Ecto neural progenitor cell (in vitro differentiated cells): ENCODE measurements at places on chromosomes 5 and 9.

DNA sequence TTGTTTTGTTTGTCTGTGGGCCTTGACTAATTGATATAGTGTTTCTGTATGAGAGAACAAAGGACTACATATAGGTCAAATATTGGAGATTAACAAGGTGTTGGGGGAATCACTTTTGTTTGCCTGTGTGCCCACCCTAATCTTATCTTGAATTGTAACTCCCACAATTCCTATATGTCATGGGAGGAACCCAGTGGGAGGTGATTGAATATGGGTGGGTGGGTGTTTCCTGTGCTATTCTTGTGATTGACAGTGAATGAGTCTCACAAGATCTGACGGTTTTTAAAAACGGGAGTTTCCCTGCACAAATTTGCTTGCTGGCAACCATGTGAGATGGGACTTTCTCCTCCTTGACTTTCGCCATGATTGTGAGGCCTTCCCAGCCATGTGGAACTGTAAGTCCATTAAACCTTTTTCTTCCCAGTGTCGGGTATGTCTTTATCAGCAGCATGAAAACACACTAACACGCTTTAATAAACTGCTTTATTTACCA is 64.9 kb upstream of the HSPB3 start:
- no peak for DNase-seq

- no peak for DNase-seq
Observed at GRCh38 chr5:29697785-29698414, 1495.6 kb upstream of the CDH6 start.

DNA sequence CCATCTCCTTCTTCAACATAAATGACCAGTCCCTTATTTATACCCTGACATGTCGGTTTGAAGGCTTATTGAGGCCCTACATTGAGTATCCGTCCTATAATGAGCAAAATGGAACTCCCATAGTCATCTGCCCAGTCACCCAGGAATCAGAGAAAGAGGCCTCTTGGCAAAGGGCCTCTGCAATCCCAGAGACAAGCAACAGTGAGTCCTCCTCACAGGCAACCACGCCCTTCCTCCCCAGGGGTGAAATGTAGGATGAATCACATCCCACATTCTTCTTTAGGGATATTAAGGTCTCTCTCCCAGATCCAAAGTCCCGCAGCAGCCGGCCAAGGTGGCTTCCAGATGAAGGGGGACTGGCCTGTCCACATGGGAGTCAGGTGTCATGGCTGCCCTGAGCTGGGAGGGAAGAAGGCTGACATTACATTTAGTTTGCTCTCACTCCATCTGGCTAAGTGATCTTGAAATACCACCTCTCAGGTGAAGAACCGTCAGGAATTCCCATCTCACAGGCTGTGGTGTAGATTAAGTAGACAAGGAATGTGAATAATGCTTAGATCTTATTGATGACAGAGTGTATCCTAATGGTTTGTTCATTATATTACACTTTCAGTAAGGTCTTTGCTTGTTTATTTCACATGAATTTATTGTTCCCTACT is 38.2 kb upstream of the BTNL3 start:
- DNase-seq: no peak

DNA sequence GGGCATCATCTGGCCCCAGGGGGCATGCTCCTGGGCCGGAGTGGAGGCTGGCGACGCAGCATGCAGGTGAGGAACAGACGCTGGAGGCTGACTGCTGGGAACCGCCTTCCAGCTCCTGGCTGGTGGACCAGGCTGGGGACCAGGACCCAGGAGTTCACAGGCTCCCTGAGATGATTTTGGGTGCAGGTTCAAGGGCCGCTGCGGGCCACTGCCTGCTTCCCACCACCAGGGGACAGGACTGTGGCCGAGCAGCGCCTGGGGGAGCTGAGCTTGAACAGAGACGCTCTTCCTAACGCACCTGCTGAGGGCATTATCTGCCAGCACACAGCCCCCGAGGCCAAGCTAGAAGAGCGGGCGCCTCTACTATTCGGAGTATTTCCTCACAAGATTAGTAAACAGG is 132.1 kb upstream of the RAPGEF1 start:
- DNase-seq: no peak

DNA sequence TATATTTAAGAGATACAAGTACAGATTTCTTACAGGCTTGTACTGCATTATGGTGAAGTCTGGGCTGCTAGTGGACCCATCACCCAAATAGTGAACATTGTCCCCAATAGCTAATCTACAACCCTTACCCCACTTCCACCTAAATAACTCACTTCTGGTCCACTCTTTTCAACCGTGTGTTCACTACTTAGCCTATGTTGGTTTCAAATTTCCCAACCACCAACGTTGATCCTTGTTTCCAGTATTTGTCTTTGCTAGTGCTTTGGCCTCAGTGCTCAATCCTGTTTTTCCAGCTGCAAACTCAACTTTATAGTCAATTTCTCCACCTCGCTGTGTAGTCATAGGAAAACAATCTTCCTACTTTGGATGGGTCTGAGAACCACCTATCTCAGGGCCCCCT is 45.3 kb upstream of the TTC39B start:
- no peak for DNase-seq

DNA sequence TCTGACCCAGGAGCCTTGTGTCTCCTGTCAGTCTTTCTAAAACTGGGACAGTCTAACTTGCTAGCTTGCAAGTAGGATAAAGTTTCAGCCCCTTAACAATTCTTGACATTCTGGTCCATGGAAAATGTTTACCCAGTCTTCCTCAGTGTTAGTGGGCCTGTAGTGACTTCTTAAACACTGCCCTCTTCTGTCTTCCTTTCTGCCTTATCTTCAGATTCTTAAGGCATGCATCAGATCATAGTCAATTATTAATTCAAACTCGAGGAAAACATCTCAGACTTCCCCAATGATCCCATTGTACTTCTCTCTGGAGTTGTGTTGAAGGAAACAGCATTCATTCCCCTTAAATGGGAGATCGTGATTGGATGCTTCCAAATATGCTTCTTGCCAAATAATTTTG is 1199.8 kb downstream of the DTWD2 start:
- no peak for DNase-seq

DNA sequence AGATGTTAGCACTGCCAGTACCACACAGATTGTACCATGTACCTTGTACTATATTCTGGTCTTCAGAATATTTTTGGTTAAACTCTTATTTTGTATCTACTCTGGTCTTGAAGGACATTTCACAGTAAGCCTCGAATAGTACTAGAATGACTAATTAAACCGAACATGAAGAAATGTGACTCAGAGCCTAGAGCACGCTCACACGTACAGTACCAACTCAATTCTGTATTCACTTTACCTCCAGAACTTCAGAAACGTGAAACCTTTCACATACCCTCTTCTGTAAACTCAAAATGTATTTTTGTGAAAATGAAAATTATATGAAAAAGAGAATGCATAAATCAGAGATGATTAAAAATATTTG is 112.8 kb downstream of the MVB12B start:
- no peak for DNase-seq

DNA sequence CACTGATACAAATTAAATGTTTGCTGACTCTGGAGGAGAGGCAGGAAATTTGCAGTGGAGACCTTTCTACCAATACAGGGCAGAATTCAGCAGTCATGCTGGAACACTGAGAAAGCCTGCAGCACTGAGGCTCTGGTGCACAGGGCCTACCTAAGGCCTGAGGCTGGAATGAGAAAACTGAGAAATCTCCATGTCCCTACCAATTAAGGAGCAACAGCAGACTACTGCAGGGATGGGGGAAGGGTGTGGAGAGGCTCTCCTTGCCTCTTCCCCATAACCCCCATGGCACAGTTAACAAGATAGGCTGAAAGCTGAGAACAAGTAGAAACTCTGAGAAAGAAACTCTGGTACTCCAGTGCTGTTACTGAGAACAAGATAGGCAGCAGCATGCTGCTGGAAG is 10.5 kb downstream of the FBXO4 start:
- peak; percentile 45 for DNase-seq

DNA sequence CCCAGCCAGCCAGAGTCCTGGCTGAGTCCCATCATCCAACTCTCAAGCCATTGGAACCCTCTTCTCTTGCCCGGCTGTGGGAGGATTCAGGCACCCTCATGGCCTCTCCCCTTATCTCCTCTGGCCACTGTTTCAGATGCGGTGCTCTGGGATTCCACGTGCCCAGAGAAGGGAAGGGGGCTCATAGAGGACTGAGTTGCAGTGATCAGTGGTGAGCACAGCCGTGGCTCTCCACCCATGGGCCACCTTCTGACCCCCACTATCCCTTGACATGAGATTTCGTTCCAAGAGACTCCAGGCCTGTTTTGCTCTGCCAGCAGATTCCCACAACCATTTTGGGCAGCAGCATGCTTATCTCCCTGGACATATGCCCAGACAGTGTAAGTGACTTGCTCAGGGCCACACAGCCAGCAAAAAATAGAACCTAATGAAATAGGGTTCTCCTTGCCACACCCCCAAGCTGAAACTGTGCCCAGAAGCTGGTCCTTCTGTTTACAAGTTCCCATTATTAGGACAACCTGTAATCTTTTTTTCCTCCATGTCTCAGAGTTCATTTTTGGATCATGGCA is 2.7 kb downstream of the GPX3 start:
- DNase-seq: no peak

GRCh38 chr5:16709691-16710433 is 93.1 kb upstream of the RETREG1 start:
- no peak for DNase-seq

- no peak for DNase-seq
Observed at GRCh38 chr5:35922468-35922867, 16.0 kb downstream of the CAPSL start.

DNA sequence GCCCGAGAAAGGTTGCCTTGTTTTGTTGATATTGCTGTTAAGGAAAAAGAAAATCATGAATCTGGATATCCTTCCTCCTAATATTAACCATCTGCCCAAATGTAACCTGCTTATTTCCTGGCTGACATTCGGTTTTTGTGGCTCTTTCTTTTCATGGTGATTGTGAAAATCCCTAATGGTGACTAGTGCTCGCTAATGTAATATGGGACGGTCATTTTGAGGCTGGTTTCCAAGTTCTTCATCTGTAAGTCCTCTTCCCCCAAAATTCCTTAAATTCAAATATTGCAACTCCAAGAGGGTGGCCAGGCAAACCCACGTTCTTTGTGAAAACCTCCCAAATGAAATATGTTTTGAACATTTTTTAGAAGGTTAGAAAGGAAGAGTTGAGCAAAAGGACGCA is 63.1 kb upstream of the MAMDC2 start:
- DNase-seq: no peak

DNA sequence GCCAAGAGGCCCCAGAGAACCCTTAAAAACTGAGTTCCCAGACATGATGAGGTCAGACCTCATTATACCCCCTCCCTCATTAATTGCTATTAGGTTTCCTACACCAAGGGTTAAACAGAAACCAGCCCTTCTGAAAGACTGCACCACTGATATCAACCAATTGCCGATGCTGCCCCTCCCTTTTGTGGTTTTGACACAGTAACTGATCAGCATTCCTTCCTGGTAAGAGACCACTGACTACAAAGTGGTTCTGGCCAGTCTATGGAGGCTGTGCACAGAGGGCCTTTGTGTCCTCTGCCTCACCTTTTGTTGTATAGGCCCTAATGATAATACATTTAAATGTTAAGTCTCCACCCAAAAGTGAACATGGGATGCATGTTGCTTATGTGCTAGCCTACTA is 201.5 kb downstream of the FRMD3 start:
- DNase-seq: no peak

GRCh38 chr5:124929000-124929399 is 182.6 kb upstream of the ZNF608 start:
- no peak for DNase-seq

DNA sequence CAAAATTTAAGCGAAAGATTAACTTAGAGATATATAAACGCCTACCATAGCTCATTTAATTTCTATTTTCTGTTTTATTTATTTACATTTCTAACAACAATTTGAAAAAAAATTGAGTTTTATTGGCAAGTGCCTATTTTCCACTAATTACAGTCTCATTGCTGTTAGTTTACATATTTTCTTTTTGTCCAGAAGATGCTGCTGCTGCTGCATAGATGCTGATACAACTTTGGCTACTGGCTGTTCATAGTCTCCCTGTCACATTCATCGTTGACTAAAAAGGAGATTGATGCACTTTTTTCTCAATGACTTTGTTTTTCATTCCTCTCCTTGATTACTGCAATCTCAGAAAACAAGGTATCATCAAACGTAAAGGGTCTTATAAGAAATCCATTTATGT is 235.4 kb downstream of the CDH9 start:
- no peak for DNase-seq

- DNase-seq: peak; percentile 73
Observed at GRCh38 chr5:64147849-64148441, 17.7 kb upstream of the RNF180 start.

- no peak for DNase-seq
Observed at GRCh38 chr5:173538654-173539053, 77.8 kb downstream of the BOD1 start.

- DNase-seq: no peak
Observed at GRCh38 chr5:77842243-77842642, 66.1 kb upstream of the TBCA start.

- DNase-seq: no peak
Observed at GRCh38 chr5:53996008-53996407, 314.4 kb downstream of the ARL15 start.

- no peak for DNase-seq
Observed at GRCh38 chr9:114287763-114288192, 35.1 kb upstream of the ORM1 start.

DNA sequence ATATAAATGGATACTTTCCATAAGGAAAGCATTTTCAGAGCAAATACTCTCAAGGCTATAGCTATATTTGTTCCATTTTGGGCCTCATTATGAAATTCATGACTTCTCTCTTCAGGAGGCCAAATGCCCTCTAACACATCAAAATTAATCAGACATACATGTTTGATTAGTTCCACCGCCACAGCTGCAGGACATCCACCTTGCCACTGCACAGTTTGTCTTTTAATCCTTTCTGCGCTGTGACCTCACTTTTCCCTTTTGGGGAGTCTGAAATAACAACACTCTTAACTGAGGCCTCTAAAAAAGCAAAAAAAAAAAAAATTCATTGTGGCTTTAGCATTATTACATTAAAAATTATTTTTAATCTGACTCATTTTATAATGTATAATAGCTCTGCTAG is 279.1 kb upstream of the CDH12 start:
- DNase-seq: no peak

DNA sequence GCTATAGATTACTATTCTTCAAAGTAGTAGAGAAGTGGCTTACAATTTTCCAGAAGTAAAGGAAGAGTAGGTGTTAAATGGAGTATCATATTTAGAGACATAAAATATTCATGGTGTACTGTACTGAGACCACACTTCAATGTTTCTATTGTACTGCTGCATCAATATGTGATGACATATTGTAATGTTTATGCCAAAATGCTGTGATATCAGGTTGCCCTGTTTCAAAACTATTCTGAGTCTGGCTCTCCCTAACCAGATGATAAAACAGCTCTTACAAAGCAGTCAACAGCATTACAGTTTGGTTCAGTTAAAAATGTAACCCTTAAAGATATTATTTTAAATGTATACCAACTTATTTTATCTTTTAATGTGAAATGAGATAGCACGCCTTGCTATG is 30.8 kb upstream of the ACOT12 start:
- no peak for DNase-seq

GRCh38 chr9:127424676-127424999 is 456 bp downstream of the ZNF79 start:
- no peak for DNase-seq

- DNase-seq: peak; percentile 66
Observed at GRCh38 chr9:120894321-120895148, 17.5 kb upstream of the PHF19 start.

- DNase-seq: peak; percentile 92
Observed at GRCh38 chr5:154937718-154938466, at the start of gene GEMIN5. Gene GEMIN5 (minus strand): TSS chr5:154938211. CDS start chr5:154938133, 78 bp downstream.
